ENCODE measurements at places on chromosomes 3 and 15. TPM values are rescaled to one million over a fixed set of nuclear protein-coding genes. Genes with fewer than 3 reads are reported as not detected.

IGDCC3 gene
- not detected for total RNA-seq

C2CD4B gene
- 3.5 TPM for total RNA-seq

- DNase-seq: no peak
- no peak overlapping the region for H3K27ac ChIP-seq
- no peaks in the 10 kb centered on the region for H3K27me3 ChIP-seq
- no peaks in the 10 kb centered on the region for H3K36me3 ChIP-seq
- no peak overlapping the region for H3K4me3 ChIP-seq
Measured at GRCh38 chr3:42094691-42095391, 3.7 kb downstream of the TRAK1 start.

HYKK gene
- 4.1 TPM for total RNA-seq

GRCh38 chr15:29324746-29325145 is 55.1 kb upstream of the NSMCE3 start:
- no peak for DNase-seq
- no peak overlapping the region for H3K4me3 ChIP-seq
- H3K27me3 ChIP-seq: no peaks in the 10 kb centered on the region
- no peaks in the 10 kb centered on the region for H3K36me3 ChIP-seq
- no peaks in the 10 kb centered on the region for H3K4me1 ChIP-seq
- no peak overlapping the region for H3K27ac ChIP-seq

- no peak overlapping the region for H3K4me3 ChIP-seq
- peak; percentile 79 for DNase-seq
- H3K4me1 ChIP-seq: peaks cover 4% of the 10 kb centered on the region
- no peak overlapping the region for H3K27ac ChIP-seq
- no peaks in the 10 kb centered on the region for H3K27me3 ChIP-seq
Measured at GRCh38 chr3:9715764-9716437, 12.3 kb downstream of the CPNE9 start.

DNA sequence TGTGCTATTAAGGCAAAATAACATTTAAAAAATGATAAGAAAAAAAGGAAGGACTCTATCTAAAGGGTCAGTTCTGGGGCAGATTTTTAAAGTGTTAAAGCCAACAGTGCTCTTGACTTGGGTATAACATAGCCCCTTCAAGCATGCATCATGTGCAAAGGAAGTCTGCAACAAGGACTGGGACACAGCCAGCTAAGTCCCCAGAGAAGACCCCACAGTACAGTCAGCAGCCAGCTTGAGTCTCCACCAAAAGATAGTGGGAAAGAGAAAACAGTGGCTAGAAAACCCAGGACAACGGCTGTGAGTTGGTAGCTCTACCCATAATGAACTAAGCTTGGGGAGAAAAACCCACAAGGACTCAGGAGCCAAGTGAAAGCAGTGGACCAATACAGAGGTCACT is 86.4 kb upstream of the DCLK3 start:
- H3K27ac ChIP-seq: no peak overlapping the region
- H3K4me3 ChIP-seq: no peak overlapping the region
- no peaks in the 10 kb centered on the region for H3K27me3 ChIP-seq
- DNase-seq: no peak
- no peaks in the 10 kb centered on the region for H3K4me1 ChIP-seq
- H3K36me3 ChIP-seq: peaks cover 83% of the 10 kb centered on the region

DNA sequence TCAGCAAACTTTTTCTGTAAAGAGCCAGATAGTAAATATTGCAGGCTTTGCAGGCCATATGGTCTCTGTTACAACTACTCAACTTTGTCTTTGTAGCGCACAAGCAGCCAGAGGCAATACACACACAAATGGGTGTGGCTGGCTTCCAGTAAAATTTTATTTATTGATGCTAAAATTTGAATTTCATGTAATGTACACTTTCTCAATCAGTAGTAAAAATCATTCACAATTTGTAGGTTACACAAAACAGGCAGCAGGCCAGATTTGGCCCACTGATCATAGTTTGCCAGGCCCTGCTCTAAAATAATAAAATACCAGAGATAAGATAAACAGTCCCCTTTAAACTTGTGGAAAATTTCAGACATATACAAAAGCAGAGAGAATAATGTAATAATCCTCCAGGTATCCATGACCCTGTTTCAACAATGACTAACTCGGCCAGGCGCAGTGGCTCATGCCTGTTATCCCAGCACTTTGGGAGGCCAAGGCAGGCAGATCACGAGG is 330.3 kb downstream of the SHQ1 start:
- no peak overlapping the region for H3K27ac ChIP-seq
- H3K27me3 ChIP-seq: no peaks in the 10 kb centered on the region
- no peaks in the 10 kb centered on the region for H3K4me1 ChIP-seq

CHDH gene
- total RNA-seq: 10.9 TPM

FMN1 gene
- total RNA-seq: 33.5 TPM

GRCh38 chr3:186895406-186895805 is 34.9 kb upstream of the ST6GAL1 start:
- H3K27ac ChIP-seq: no peak overlapping the region
- H3K27me3 ChIP-seq: no peaks in the 10 kb centered on the region
- no peaks in the 10 kb centered on the region for H3K4me1 ChIP-seq
- H3K4me3 ChIP-seq: no peak overlapping the region

STAB1 gene
- total RNA-seq: 152 TPM

DNA sequence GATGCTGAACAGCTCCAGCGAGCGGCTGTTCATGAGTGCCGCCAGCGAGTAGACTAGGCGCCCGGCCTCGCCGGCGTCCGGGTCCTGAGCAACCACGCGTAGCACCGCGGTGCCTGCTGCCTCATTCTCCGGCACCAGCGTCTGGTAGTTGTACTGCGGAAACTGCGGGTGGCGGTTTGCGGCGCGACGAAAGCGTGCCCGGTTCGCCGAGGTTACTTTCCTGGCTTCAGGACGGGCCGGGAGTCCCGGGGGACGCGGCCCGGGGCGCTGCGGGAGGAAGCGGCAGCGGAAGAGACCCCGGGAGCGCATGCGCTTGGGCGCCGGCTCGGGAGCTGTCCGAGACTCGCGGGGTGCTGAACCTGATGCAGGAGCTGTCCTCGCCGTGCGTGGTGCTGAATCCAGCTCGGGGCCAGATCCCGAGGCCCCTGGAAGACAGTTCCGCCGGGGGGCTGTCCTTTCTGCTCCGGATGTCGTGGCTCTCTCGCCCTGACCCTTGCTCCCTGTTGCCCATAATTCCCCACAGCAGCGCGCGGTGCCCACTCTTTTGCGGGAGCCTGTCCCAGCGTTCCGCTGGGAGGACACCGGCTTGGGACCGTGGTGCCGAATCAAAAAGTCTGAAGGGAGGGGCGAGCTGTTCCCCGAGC is 1.1 kb downstream of the CELSR3 start:
- peaks cover 31% of the 10 kb centered on the region for H3K27me3 ChIP-seq
- H3K4me1 ChIP-seq: peaks cover 23% of the 10 kb centered on the region
- peak; percentile 83 for DNase-seq
- H3K27ac ChIP-seq: no peak overlapping the region

DNA sequence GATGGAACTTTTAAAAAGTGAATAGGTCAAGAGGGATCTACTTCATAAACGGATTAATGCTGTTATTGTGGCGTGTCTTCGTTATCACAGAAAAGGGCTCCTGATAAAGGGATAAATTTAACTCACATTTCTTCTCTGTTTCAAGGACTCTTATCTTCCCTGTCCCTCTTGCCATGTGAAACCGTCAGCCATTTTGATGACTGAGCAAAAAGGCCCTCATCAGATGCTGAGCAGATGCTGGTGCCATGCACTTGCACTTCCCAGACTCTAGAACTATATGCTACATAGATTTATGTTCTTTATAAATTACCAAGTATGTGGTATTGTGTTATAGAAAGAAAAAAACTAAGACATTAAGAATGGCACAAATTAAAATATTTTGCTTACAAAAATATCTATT is 1011.8 kb upstream of the GBE1 start:
- H3K4me3 ChIP-seq: no peak overlapping the region
- no peaks in the 10 kb centered on the region for H3K36me3 ChIP-seq
- no peaks in the 10 kb centered on the region for H3K27me3 ChIP-seq
- H3K4me1 ChIP-seq: no peaks in the 10 kb centered on the region

CGNL1 gene
- 54.9 TPM for total RNA-seq

DNA sequence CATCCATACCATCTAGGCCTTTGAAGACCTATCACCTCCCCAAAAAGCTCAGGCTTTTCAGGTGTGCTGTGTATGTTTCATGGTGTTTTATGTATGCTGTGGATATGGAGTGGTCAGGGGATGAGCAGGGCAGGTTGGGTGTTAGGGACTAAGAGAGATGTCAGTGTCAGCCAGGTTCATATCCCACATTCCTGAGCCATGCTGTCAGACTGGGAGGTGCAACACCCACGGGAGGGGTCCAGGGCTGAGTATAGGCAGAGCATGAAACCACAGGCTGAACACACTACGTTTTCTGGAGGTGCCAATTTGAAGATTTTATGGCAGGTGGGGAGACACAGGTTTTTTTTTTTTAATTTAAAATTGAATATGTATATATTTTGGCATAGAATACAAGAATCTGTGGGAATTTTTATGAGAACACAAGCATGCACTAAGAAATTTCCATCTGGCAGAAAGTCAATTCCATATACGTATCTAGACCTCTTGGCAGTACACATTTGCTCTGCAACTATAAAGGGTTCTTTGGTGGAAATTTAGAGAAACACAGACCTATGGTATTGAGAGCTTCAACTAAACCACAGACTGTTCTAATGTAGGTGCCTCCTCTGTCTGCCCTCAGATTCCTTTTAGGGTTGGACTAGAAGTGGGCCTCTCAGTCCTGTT is 101.9 kb upstream of the RNU6-1 start:
- H3K27ac ChIP-seq: no peak overlapping the region
- no peaks in the 10 kb centered on the region for H3K36me3 ChIP-seq
- no peak for DNase-seq
- no peak overlapping the region for H3K4me3 ChIP-seq
- no peaks in the 10 kb centered on the region for H3K4me1 ChIP-seq

POPDC2 gene
- 2.7 TPM for total RNA-seq

DNA sequence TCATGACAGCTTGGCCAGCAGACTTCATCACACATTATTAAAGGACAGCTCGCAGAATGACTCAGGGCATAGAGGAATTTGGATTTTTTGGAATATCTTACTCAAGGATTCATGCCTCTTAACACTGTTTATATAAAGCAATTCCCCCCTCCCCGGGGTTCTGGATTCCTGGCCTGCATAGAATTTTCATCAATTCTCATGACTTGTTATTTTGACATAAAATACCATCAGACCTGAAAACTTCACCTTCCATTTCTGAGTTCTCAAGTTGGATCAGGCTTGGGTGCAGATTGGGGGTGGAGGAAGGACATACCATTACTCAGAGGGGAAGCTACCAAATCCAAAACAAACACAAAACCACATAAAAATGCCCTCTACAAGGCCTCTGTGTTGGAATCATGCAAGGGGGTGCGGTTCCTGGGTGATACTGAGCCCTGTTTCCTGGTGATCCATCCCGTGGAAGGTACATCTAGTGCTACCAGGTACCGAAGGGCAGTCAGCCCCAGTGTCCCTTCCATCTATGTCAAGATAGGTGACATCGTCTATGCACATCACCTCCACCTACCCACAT is 95.3 kb downstream of the DAPK2 start:
- no peaks in the 10 kb centered on the region for H3K36me3 ChIP-seq
- DNase-seq: no peak
- H3K4me1 ChIP-seq: peaks cover 4% of the 10 kb centered on the region
- no peaks in the 10 kb centered on the region for H3K27me3 ChIP-seq
- H3K4me3 ChIP-seq: no peak overlapping the region

DNA sequence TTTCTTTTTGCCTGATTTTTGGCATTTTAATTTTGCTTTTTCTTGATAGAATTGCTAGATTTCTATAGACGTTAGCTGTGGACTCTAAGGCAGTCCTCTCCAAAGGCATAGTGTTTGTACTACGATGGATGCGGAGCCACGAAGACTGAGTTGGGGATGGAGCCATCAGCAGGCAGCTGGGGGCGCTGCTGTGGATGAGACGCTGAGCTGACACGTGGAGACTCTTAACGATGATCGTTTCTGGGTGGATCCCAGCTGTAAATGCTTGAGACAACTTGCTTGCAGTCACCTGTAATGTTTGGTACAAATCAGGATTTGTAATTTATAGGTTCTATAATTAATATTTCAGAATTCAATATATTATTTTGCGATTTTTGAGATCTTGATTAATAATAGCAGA is 13.3 kb upstream of the PPP1R2 start:
- H3K4me3 ChIP-seq: no peak overlapping the region
- no peaks in the 10 kb centered on the region for H3K4me1 ChIP-seq
- no peaks in the 10 kb centered on the region for H3K36me3 ChIP-seq
- no peak for DNase-seq
- no peak overlapping the region for H3K27ac ChIP-seq
- no peaks in the 10 kb centered on the region for H3K27me3 ChIP-seq

DNA sequence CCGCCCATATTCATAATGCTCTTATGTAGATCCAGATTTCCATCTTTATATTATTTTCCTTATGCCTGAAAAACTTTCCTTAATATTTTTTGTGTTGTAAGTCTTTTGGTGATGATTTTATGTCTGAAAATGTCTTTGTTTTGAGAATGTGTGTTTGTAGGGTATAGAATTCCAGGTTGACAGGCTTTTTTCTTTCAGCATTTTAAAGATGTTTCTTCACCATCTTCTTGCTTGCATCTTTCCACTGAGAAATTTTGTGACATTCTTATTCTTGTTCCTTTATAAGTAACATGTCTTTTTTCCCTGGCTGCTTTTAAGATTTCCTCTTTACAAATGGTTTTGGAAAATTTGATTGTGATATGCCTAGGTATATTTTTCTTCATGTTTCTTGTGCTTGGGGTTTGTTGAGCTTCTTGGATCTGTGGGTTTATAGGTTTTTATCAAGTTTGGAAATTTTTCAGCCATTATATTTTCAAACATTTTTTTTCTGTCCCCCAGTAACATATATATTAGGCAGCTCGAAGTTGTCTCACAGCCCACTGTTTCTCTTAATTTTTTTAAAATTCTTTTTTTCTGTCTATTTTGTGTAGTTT is 27.1 kb upstream of the SLC22A13 start:
- no peak overlapping the region for H3K27ac ChIP-seq
- H3K36me3 ChIP-seq: peaks cover 19% of the 10 kb centered on the region
- no peak for DNase-seq
- H3K27me3 ChIP-seq: no peaks in the 10 kb centered on the region
- H3K4me1 ChIP-seq: no peaks in the 10 kb centered on the region

DNA sequence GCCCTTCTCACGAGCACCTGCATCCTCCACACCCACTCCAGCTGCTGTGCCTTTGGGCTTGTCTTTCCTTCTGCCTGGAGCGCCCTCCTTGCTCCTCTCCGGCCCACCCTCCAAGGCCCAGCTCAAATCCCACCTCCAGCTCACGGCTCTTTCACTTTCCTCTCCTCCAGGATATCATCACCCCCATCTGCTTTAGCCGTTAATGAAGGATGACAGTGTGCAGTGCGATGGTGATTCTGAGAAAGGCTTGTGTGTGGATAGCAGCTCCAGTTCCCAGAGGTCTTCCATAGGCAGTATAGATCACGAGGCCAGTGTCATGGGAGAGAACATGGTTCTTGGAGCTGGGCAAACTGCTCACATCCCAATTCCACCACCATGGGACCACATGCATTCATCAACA is 237.4 kb downstream of the TLE3 start:
- H3K4me3 ChIP-seq: no peak overlapping the region
- DNase-seq: no peak
- no peaks in the 10 kb centered on the region for H3K27me3 ChIP-seq
- H3K27ac ChIP-seq: no peak overlapping the region

GRCh38 chr3:113084777-113085176 is 94.0 kb downstream of the GTPBP8 start:
- peaks cover 3% of the 10 kb centered on the region for H3K4me1 ChIP-seq
- H3K27me3 ChIP-seq: no peaks in the 10 kb centered on the region
- H3K4me3 ChIP-seq: no peak overlapping the region
- H3K27ac ChIP-seq: no peak overlapping the region
- H3K36me3 ChIP-seq: no peaks in the 10 kb centered on the region
- DNase-seq: no peak

- no peak overlapping the region for H3K4me3 ChIP-seq
- no peaks in the 10 kb centered on the region for H3K36me3 ChIP-seq
- no peak overlapping the region for H3K27ac ChIP-seq
- H3K4me1 ChIP-seq: peaks cover 7% of the 10 kb centered on the region
- DNase-seq: no peak
Measured at GRCh38 chr3:18723206-18723810, 298.2 kb upstream of the SATB1 start.
